ENCODE measurements at places on chromosomes 5 and 9.

GRCh38 chr5:131812371-131813160 is 15.7 kb upstream of the FNIP1 start:
- DNase-seq: no peak

- no peak for DNase-seq
Measured at GRCh38 chr9:127629468-127630081, 17.5 kb downstream of the STXBP1 start.

DNA sequence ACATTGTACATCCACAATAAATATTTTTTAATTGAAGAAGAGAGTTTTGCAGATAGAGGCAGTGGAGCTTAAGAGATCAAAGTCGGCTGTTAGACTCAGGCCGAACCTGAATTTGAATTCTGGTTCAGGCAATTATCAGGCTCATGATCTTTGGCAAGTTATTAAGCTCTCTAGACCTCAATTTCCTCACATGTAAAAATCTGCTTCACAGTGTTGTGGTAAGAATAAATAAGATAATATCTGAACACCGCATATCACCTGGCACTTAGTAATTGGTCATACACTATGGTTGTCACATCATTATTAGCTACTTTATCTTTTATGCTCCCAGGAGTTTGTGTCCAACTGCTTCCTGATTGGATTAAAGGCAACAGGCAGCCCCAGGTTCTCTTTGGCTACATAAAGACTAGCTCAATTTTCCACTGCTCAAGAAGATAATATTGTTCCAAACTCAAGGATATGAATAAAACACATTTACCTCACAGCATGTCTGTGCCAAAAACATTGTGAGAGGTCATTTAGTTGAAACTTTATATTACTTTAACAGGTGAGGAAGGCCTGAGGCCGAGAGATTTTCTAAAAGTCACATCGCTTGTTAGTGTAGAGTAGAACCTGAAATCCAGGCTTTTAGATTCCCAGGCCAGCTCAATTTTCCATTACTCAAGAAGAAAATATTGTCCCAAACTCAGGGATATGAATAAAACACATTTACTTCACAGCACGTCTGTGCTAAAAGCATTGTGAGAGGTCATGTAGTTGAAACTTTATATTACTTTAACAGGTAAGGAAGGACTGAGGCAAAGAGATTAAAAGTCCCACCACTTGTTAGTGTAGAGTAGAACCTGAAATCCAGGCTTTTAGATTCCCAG is 289.2 kb upstream of the PTGER4 start:
- peak; percentile 58 for DNase-seq

DNA sequence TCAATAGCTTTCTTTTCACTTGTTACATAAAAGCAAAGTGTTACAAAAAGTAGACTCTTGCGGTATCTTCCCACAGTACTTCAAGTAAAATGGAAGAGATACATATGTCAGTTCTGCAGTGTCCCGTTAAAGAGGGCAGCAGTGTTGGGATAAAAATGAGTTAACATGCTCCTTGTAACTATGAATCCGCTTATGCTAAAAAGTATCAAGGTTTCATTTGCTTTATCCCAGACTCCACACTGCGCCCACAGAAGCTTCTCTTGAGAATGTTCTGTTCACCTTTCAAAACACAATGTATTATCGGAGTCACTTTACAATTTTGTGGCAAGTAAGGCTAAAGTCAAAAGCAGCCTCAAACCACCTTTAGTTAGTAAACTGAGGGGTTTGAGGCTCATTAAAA is 790 bp downstream of the PTAR1 start:
- no peak for DNase-seq

DNA sequence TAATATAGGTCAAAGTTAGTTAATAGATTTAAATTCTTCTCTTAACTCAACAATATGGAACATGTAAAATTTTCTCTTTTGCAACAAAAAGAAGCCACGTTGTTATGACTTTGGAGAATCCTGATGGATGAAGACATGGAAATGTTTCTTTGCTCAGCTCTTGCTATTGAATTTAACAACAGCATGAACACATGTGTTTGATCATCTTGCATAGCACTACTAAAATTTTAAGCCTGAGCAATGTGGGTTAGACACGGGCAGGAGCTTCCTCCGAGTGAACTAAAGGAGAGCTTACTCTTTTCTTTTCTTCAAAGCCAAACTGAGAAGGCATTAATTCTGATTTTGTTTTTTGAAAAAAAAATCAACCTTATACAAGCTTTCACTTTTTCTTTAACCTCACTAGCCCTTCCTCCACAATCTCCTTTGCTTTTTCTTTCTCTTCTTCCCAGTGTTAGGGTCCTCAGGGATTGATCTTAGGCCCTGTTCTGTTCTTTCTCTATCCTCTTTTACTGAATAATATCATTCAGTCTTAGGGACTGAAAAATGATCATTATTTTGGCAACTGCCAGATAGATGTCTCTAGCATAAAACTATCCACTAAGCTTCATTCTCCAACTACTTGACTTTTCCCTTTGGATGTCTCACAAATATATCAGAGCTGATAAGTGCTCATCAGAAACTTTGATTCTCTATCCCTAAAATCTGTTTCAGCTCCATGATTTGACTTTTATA is 36.9 kb downstream of the ADAMTS19 start:
- no peak for DNase-seq
